ENCODE measurements at places on chromosomes 2 and 18.

DNA sequence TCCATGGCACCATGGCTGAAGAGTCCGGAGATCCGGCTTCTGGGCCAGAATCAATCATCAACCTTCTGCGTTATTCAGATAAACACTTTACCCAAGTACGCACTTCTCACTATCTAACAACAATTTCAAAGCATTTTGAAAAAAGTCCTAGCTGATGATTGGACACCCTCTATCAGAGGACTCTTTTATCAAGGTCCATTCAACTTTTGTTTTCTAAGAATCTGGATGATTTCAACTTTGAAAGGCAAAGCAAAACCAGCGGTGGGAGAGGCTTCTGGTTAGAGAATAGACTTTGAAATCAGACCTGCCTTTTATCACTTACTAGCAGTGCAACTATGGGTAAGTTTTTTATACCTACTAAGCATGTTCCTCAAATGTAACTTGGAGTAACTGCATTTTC lies 293.6 kb upstream of the TNP1 start:
- no peak for DNase-seq

DNA sequence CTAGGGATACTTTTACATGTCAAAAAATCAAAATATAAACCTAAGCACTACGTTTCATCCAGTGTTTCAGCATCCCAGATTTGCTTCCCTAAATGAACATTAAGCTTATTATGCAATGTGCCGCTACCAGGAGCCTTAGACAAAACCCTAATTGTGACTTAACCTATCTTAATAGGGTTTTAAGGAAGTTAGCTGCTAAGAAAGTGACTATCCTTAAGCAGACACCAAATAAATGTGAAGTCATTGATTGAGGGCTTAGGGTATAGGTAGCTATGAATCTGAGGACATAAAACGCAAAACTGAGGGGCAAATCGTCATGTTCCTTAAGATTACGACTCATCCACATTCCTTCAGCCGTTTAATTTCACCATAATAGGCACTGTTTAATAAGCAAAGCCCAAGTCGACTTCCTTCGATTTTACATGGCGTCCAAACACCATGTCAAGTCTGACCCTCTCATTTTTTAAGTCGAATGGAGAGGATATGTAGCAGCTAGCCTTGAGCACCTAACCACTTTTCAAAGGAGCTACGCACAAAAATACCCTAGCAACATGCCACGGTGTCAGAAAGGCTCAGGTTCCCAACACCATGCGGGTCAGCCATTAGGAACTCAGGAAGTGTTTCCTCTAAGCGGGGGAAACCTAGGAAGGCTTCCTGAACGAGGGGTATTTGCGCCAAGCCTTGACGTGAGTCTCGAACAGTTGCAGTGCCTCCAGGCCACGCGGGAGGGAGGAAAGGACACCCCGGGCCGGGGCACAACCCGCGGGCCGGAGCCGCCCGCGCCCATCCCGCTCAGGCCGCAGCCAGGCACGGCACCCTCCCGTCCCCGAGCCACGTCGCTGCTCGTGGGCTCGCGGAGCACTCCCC lies 1.0 kb downstream of the HDLBP start:
- no peak for DNase-seq

GRCh38 chr2:217195658-217196446 lies 336.0 kb upstream of the TNP1 start:
- no peak for DNase-seq

GRCh38 chr18:63143330-63143771 lies 176.2 kb downstream of the BCL2 start:
- no peak for DNase-seq

GRCh38 chr2:73494031-73494430 lies 108.4 kb downstream of the ALMS1 start:
- DNase-seq = no peak

DNA sequence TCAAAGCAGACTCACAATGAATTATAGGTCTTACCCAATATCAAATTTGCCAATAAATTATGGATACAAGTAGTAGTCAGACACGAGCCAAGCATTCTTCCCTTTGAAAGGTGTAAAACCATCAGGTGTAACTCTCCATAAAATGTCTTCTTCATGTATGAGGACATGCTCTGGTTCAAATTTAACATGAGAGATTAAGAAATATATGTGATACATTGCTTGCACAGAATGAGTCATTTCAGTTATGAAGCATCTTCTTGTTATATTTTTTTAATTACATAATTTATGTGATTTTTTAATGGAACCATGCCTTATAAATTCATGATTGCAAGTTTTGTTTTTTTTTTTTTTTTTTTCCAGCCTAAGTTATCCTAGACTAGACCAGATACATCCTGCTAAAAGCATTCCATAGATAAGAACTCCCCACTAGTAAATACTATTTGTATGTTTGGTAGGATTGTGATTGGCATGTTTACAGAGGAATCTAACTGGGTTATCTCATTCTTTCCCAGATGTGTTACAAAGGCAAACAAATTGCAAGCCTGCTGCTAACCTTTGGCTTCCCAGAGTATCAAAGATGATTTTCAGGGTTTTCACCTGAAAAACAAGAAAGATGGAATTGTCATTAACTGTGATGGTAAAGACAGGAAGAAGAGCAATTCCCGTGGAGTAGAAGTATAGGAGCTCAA lies 621.9 kb downstream of the XIRP2 start:
- no peak for DNase-seq

GRCh38 chr18:76959605-76960004 lies 137.2 kb downstream of the ZNF236 start:
- no peak for DNase-seq

GRCh38 chr2:109497911-109498870 lies 115.6 kb downstream of the SEPTIN10 start:
- no peak for DNase-seq

- no peak for DNase-seq
These were observed 158.6 kb downstream of the DYSF start for GRCh38 chr2:71611781-71612527.

DNA sequence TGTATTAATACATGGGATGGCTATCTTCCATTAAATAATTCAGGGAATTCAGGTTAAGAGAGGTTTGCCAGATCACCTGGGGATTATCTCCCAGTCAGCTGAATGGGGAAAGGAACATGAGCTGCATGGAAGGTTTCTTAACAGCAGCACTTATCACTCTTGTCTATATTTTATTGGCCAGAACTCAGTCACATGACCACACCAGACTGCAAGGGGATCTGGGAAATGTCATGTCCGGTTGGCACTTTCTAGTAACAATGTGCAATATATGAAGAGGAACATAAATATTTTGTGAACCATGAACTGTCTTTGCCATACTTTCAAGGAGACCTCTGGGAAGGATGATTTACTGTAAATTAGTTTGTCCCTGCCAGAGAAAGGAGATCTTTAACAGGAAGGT lies 599.1 kb downstream of the SLC4A3 start:
- DNase-seq = no peak

- DNase-seq = no peak
These were observed 65.2 kb upstream of the RNF152 start for GRCh38 chr18:61957801-61958516.

GRCh38 chr2:182883451-182883850 lies 17.0 kb upstream of the FRZB start:
- DNase-seq = no peak

GRCh38 chr2:198774576-198774975 lies 683.2 kb downstream of the SATB2 start:
- no peak for DNase-seq

- no peak for DNase-seq
These were observed 279.0 kb downstream of the KIAA1328 start for GRCh38 chr18:37107748-37108522.

GRCh38 chr2:124121760-124122275 lies 96.7 kb downstream of the CNTNAP5 start:
- no peak for DNase-seq

DNA sequence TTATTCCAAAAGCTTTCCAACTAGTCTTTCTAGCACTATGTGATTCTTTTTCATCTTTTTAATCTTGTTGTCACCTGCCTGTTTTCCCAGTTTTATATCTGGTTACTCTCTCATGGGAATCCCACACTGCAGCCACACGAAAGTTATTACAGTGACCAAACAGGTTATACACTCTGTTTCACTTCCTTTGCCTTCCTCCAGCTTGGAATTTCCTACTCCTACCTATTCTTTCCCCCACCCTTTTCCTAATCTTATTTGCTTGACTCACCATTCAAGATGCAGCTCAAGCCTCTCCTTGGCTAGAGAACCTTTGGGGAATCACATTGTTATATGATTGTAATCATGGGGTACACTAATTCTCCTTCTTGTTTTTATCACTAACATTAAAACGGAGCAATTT lies 13.4 kb upstream of the TLK1 start:
- no peak for DNase-seq

DNA sequence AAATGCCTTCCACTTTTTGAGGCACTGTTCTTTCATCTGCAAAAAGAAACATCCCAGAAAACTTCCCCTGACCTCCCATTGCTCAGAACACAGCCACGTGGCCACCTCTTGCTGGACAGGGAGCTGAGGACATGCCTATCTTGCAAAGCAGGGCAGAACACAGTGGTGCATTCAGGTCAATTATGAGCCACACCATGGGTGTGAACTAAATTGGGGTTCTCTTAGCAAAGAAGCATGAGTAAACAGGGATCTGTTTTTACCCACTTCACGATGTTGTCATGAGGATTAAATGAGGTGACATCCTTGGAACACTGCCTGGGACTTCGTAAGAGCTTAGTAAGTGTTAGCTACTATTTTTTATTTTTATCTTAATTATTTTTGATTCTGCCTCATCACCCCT lies 25.1 kb downstream of the BMP10 start:
- DNase-seq = no peak

- DNase-seq = no peak
These were observed 62.9 kb upstream of the BZW1 start for GRCh38 chr2:200748779-200749178.

DNA sequence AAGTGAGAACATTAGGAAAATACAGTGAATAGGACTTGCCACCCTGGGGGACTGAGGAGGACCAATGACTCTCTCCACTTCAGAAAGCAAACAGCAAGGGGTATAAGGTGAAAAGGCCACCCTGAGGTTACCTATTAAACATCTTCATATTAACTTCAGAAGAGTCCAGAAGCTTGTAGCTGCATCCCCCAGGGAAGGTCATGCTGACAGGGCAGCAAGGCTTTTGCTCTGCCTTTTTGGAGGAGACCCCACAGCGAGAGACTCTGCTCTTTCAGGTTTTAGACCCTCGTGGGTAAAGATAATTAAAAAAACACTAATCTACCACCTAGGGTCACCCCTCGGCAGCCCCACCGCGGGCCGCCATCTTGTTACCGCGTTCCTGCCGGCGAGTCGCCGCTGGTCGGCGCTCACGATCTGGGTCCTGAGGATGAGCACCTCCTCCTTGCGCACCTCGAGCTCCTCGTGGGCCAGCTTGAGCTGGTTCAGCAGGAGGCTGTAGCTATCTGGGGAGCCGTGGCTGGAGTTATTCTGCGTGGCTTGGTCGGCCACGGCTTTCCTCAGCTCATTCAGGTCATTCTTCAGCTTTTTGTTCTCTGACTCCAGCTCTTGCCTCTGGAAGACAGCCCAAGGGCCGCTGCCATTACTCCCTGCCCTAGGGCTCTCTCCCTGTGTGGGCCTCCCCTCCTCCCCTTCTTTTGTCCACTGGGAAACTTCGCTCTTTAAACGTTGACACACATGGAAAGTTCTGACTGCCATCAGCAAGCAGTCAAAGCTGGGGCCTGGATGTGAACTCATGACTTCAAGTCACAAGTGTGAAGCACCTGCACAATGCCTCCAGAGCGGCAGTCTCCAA lies 50.7 kb upstream of the ACAA2 start:
- DNase-seq = no peak

GRCh38 chr2:69026026-69026425 lies 13.0 kb downstream of the ANTXR1 start:
- DNase-seq = no peak

GRCh38 chr2:39448169-39448502 lies 11.1 kb upstream of the MAP4K3 start:
- DNase-seq = no peak

DNA sequence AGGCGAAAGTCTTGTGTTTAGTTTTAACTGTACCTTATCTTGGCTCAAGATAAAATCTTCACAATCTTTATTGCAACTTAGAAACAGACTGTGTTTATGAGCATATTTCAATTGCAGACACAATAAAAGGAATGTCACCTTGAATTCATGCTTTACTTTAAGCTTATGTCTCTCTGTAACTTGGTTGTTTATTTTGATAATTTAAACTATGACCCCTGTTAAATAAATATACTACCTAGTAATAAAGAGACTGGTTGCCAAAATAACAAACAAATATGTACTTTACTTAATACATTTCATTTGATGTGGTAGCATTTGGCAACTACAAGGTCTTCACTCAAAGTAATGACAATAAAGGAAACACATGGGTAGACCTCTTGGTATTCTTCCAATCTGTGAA lies 202.6 kb downstream of the KCNJ3 start:
- no peak for DNase-seq

GRCh38 chr2:121159291-121160071 lies 125.5 kb downstream of the TFCP2L1 start:
- DNase-seq = no peak

DNA sequence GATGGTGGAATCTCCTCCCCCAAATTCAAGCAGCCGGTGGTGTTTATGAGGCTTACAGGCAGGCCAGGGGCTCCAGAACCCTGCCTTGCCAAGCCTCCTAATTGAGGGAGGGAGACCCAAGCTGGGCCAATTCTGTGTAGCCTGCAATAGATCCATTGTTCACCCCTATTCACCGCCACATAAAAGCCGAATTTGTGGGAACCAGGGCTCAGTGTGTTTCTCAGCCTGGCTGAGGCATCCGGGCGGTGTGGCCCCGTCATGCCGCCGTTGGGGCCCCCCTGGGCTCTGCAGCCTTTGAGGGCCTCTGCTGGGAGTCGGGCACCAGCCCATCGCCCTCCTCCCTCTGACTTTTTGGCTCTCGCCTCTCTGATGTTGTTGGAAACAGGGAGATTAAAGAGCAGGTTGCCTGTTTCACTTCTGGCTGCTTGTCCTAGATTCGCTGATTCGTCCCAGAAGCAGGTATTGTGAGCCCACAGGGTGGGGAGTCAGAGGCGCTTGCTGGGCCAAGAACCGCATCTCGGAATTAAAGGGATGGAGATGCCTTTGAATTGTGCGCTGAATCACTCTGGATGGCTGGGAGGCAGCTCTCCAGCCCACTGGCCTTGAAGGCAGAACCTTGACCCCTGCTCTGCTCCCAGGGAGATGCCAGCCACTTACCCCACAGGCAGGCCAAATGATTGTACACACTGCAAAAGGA lies 14.7 kb upstream of the OTOS start:
- DNase-seq = no peak

DNA sequence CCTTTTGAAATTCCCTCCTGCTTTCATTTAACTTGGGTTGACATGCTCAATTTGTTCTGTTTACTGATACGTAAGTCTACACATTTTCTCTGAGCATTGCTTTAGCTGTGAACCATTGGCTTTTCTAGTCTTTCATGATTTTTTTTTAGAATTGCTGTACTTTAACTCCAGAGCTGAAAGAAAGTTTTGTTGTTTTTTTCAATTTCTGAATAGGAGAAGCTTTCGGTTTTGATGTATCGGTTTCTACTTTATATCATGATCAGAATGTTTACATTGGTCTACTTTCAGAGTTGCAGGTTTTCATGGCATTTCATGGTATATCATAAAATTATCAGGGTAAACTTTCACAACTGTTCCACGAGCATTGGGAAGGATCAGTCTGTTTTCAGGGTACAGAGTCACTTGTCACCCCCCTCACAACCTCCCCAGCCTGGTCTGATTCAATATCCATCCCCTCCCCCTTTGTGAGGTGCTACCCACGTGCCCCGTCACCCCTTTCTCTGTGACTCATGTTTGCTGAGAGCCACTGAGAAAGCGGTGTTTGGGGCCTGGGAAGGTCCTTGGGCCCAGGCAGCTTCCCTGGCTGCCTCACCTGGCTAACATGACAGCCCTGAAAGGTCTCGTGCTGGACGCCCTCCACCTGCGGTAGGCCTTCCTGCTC lies 7.0 kb downstream of the ASTL start:
- DNase-seq = no peak
